ENCODE measurements at places on chromosomes 6 and 20. TPM values are rescaled to one million over a fixed set of nuclear protein-coding genes. Genes with fewer than 3 reads are reported as not detected.

The TRIM40 gene
- polyA plus RNA-seq = not detected

DNA sequence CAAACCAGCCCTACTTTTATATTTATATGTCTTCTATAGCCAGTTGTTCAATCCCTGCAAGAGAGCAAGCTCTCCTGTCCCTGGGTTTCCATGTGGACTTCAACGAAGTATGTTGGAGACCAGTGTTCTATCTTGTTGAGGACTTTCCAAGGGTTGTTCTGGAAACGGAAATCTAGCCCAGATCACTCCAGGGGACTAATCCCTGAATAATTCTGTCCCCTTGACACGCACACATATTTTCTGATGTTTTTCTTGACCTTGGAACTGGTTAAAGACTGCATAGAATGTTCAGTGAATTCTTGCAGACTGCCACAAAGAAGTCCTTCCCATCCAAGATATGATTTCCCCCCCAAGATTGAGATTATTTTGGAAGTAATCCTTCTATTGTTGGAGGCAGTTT is 9.5 kb upstream of the MYLK2 start:
- DNase-seq = no peak

GRCh38 chr6:165536911-165537310 is 126.1 kb downstream of the PDE10A start:
- DNase-seq = no peak

The CSE1L gene
- polyA plus RNA-seq = 34.4 TPM

DNA sequence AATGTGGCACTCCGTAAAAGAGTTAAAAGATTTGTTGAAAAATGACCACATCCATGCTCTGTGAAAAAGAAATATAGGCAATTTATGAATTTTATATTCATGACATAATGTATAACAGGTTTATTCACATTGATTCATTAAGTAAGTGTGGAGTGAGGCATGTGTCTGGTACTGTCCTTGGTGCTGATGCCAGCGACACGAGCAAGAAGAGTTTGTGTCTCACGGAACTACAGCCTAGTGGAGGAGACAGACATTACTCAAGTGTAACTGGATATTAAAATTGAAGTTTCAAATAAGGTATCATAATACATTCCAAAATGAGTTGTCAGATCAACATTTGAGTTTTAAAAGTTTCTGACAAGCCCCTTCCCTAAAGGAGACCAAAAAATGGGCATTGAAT is 158.2 kb upstream of the PRND start:
- DNase-seq = no peak

GRCh38 chr6:42547407-42548329 is 16.2 kb upstream of the UBR2 start:
- peak; percentile 68 for DNase-seq

- no peak for DNase-seq
Measured at GRCh38 chr6:150301846-150302519, 66.8 kb upstream of the IYD start.

The SNAI1 gene
- 20.9 TPM for polyA plus RNA-seq

The HLA-DOB gene
- polyA plus RNA-seq = 0.90 TPM

All from urinary bladder (tissue), 4 donors.